ENCODE measurements at places on chromosomes 3 and 15.

- DNase-seq = no peak
Observed at GRCh38 chr3:86937306-86937791, 53.6 kb downstream of the VGLL3 start.

- no peak for DNase-seq
Observed at GRCh38 chr3:140342668-140343067, 335.2 kb upstream of the TRIM42 start.

GRCh38 chr3:194212845-194213331 is 76.9 kb downstream of the HES1 start:
- DNase-seq = no peak

DNA sequence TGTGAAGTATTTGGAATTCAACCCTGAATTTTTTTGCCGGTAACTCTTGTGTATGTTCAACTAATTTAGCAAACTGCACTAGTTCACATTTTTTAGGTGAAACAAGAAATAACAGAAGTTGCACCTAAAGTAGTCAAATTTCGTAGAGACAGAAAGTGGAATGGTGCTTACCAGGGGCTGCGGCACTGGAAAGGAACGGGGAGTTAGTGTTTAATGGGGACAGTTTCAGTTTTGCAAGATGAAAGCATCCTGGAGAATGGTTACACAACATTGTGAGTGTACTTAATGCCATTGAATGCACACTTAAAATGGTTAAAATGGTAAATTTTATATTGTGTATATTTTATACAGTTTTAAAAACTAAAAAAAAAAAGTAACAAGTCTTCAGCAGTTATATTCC is 27.4 kb downstream of the PPARG start:
- no peak for DNase-seq

- DNase-seq = no peak
Observed at GRCh38 chr3:195800240-195800639, 11.5 kb downstream of the MUC4 start.

GRCh38 chr3:5078151-5078550 is 43.9 kb upstream of the ARL8B start:
- DNase-seq = no peak

GRCh38 chr3:128277378-128278069 is 124.2 kb downstream of the EEFSEC start:
- no peak for DNase-seq

Measured in cortex of kidney (tissue), 1 donor.